ENCODE measurements at places on chromosomes 3 and 15.
A peak's percentile ranks its signal among the peaks of the same experiment; 100 is the strongest.

GRCh38 chr3:74711913-74712512 lies 97.6 kb upstream of the CNTN3 start:
- no peak for DNase-seq

DNA sequence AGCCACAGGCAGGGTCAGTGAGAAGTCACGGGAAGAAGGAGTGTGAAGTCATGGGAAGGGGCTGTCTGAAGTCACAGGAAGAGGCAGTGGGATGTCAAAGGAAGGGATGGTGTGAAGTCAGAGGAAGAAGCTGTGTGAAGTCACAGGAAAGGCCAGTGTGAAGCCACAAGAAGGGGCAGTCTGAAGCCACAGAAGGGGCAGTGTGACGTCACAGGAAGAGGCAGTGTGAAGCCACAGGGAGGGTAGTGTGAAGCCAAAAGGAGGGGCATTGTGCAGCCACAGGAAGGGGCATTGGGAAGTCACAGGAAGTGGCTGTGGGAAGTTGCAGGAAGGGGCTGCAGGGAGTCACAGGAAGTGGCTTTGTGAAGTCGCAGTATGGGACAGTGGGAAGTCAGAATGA lies 35.1 kb downstream of the GASK1A start:
- no peak for DNase-seq

GRCh38 chr15:60591496-60592370 lies 112.8 kb upstream of the ICE2 start:
- DNase-seq: no peak

DNA sequence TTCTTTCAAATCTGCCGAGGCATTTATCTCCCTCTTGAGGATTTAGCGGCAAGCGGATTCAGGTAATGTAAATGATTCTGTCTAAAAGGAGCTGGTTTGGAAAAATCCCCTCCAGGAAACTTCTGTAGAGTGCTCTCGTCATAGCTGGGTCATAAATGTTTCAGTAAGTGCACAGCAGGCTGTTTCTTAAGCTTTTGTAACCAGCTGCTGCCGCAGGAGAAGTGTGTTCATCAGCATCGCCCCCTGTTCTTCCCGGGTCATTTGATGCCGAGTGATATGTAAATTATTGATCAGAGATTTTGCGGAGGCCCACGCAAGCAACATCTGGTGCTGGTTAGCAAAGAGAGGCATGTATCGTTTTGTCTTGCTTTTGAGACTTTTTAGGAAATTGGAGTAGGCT lies 53.1 kb downstream of the DNASE1L3 start:
- peak; percentile 24 for DNase-seq

GRCh38 chr3:127255516-127255915 lies 32.3 kb downstream of the PRR20G start:
- DNase-seq: no peak

DNA sequence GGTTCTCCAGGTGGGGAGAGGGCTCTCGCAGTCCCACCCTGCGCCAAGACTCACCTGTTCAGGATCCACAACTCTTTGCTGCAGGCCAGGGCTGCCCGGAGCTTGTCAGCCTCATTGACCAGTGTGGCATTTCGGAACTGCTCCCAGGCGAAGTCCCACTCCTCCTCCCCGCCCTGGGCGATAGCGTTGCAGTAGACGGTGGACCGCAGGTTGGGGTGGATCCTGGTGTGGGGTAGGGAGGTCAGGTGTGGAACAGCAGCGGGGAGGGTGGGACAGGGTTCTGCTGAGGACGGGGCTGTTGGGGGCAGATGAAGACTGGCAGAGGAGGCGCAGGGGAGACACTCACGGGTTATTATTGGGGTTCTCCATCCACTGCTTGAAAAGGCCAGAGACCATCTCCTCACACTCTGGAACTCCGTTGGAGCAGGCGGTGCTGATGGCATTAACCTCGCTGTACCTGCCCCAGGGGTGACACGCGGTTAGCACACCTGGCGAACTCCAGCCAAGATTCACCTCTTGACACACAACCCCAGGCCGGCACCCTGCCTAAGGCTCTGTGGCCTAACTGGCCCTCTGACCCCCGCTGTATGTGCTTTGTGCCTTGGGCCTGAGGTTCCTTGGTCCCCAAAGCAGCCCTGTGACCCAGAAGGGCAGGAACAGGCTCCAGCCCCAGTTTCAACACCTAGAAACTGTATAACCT lies 16.1 kb downstream of the MESP2 start:
- no peak for DNase-seq

- no peak for DNase-seq
Observed at GRCh38 chr15:94131875-94132274, 99.5 kb upstream of the MCTP2 start.

- peak; percentile 63 for DNase-seq
Observed at GRCh38 chr3:149174901-149175300, 45.5 kb downstream of the HPS3 start.

GRCh38 chr3:43525941-43526607 lies 95.7 kb downstream of the ANO10 start:
- no peak for DNase-seq

- no peak for DNase-seq
Observed at GRCh38 chr3:48617559-48617958, 4.0 kb downstream of the TMEM89 start.

GRCh38 chr3:137020315-137020714 lies 62.5 kb downstream of the IL20RB start:
- DNase-seq: no peak

- peak; percentile 62 for DNase-seq
Observed at GRCh38 chr15:79635897-79636561, 203.9 kb downstream of the MINAR1 start.

DNA sequence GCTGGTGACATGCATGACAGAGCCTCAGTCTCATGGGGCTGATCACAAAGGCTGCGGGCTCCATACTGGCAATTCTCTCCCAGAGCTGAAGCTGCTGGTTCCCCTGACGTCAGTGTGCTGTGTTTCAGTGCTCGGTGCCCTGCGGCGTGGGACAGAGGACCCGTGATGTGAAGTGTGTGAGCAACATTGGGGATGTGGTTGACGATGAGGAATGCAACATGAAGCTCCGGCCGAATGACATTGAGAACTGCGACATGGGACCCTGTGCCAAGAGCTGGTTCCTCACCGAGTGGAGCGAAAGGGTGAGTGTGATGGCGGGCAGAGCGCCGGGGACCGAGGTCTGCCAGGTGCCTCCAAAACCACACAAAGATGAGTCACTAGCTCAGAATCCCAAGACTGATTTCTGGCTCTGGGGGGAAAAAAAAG lies 62.0 kb upstream of the NR2E3 start:
- peak; percentile 11 for DNase-seq

DNA sequence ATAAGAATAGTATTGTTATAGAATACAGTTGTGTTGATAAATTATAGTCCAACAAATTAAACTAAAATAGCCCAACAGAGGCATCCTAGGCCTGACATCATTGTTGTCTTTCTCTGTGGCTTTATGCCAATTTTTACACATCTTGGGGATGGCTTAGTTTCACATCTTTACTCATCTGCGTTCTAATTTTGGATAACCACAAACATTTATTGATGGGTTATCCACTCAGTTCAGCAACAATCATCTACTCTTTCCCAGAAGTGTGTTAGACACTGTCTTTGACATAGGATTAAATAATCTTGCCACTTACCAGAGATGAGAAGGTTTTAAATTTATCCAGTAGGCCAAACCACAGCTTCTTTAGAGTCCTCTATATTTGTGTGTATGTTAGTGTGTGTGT lies 120.8 kb upstream of the PHLDB2 start:
- peak; percentile 34 for DNase-seq

- DNase-seq: no peak
Observed at GRCh38 chr3:32371461-32372212, 20.0 kb upstream of the CMTM7 start.

GRCh38 chr3:196320137-196320536 lies 2.1 kb upstream of the DYNLT2B start:
- DNase-seq: no peak

DNA sequence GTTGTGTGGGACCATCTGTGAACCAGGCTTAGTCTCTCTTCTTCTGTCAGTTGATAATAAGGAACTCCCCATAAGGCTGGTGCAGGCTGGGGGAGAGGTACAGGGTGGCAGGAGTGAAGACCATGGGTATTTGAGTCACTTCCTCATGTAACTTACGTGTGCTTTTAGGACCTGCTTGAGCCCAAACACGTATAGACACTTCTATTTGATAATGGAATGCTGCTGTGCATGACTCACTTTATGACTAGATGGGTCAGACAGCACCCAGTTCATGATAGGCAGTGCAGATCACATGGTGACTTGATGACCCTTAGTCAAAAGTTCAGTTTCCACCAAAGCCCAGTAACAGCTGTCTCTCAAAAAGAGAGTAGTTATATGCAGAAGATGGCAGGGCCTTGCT lies 490.9 kb downstream of the ZBBX start:
- no peak for DNase-seq

DNA sequence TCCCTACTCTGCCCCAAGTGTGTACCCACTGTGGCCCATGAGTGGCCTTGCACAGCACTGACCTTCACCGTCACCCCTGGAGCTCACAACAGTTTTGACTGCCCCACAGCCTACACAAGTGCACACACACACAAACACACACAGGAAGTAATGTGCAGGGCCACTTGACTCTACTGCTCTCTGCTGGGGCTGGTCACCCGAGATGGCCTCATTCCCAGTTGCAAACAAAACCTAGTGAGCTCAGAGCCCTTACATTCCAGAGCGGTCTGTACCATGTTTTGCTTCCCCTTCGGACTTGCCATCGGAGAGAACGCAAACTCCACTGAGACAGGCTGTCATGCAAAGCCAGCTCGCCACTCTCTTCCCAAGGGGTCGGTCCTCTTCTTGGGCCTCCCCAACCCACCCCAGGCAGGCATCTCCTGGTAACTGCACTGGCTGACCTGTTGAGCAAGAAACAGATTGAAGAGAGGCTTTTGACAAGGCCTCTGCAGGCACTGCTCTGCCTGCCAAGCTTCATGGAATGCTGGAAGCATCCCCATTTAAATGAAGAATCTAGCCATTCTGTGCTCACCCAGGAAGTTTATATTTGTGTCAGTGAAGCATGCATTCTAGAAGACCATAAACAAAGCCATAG lies 232.0 kb upstream of the IGF1R start:
- no peak for DNase-seq

All from fibroblast of skin of abdomen (primary cell).